H9 (cell line): ENCODE measurements at places on chromosomes 4 and X.

GRCh38 chrX:143837010-143837843, 46.6 kb upstream of the UBE2NL start:
- no peak for DNase-seq

GRCh38 chrX:50469206-50469605, 1.4 kb downstream of the DGKK start:
- DNase-seq, result peak; percentile 30

- DNase-seq, result no peak
Observed at GRCh38 chrX:24301060-24301459, 12.8 kb downstream of the SUPT20HL2 start.

GRCh38 chr4:101037249-101037648, 310.1 kb downstream of the PPP3CA start:
- DNase-seq, result no peak

DNA sequence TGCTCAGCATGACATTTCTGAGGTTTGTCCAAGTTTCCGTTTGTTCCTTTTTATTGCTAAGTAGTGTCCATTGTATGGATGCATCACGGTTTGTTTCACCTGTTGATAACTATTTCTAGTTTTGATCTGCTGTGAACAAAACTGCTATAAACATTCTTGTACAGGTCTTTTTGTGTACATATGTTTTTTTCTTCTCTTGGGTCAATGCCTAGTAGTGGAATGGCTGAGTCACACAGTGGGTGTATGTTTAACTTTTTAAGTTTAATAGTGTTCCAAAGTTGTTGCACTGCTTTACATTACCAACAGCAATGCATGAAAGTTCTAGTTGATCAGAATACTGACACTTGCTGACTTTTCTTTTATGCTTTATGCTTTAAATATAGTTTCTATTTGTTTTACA, 76.7 kb downstream of the MAOB start:
- DNase-seq, result no peak

- DNase-seq, result no peak
Observed at GRCh38 chr4:121428721-121429120, 47.9 kb upstream of the QRFPR start.

DNA sequence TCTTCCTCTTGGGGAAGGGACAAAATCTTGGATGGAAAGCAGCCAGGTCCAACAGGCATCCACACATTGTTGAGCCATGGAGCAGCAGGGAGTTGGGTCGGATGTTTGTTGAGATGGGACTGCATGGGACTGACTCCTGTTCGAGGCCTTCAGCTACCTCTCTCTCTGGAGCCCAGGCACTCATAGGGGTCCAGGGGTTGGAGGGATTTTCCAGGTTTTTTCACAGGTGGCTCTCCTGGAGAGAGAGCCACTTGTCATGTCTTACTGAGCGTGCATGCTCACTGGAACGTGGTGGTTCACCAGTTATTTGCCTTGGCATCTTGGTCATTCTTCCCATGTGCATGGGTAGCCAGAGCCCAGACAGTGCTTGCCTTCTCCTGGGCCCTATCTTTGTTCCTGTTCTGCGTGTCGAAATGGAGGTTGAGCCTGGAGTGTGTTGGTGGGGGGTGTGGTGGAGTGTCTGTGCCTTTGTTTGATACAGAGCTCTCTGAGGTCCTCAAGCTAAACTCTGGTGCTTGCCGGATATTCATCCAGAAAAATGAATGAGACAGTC, 60.6 kb downstream of the NBDY start:
- no peak for DNase-seq

DNA sequence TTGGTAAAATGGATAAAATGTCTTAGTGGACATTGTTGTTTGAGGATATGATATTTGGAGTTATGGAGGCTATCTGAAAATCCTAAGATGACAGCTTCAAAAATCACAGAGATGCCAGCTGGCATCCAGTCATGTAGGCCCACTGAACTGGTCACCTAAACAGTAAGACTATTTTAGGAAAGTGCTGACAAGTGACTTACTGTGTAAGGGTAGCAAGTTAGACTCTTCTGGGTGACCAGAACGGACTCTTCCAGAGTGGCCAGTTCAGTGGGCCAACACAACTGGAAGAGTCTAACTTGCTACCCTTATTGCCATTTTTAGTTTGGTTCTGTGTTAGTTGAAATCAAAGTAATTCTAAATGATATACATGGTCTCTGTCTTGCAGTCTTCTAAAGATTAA, 61.4 kb upstream of the ATP8A1 start:
- no peak for DNase-seq

- peak; percentile 26 for DNase-seq
Observed at GRCh38 chrX:129697204-129697829, 41.5 kb upstream of the XPNPEP2 start.

GRCh38 chr4:114076899-114077570, 97.6 kb upstream of the ARSJ start:
- no peak for DNase-seq

- peak; percentile 57 for DNase-seq
Observed at GRCh38 chr4:168864821-168865541, 145.1 kb downstream of the CBR4 start.

DNA sequence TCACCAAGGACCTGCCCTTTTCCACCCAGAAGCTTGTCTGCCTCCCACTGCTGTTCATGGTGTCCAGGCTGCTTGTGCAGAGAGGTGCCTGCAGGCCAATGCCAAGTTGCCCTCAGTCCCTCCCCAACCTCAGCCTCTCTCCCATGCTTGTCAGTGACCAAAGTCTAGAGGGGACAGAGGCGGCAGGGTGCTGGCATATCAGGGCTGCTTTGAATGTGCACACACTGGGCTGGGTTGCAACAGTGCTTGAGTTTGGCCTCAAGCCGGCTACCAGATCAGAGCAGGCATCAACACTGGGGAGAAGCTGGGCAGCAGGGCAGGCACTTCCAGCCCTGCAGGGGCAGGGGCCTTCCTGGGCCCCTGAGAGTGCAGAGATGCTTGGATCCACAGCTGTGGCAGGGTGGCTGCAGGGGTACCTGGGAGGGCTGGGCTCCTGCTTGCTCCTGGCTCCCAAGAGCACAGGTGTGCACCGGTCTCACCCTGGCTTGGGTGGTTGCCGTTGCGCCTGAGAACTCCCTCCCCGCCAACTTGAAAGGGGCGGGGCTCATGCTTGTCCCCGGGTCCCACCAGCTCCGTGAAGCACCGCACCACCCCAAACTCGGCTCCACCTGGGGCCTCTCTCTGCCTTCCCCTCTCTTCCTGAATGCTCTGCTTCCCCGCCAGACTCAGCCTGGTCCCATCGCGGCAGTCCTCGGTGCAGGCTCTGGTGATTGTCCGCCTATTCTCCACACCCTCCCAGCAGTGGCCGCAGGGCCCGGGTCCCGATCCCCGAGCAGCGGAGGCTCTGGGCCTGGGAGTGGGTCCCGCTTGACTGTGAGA, 1681.9 kb upstream of the ADGRL3 start:
- peak; percentile 61 for DNase-seq

- DNase-seq, result no peak
Observed at GRCh38 chr4:169925678-169926077, 100.5 kb downstream of the MFAP3L start.

GRCh38 chrX:18389966-18390365, 35.4 kb upstream of the CDKL5 start:
- no peak for DNase-seq

- no peak for DNase-seq
Observed at GRCh38 chr4:80726471-80726870, 304.0 kb upstream of the BMP3 start.

DNA sequence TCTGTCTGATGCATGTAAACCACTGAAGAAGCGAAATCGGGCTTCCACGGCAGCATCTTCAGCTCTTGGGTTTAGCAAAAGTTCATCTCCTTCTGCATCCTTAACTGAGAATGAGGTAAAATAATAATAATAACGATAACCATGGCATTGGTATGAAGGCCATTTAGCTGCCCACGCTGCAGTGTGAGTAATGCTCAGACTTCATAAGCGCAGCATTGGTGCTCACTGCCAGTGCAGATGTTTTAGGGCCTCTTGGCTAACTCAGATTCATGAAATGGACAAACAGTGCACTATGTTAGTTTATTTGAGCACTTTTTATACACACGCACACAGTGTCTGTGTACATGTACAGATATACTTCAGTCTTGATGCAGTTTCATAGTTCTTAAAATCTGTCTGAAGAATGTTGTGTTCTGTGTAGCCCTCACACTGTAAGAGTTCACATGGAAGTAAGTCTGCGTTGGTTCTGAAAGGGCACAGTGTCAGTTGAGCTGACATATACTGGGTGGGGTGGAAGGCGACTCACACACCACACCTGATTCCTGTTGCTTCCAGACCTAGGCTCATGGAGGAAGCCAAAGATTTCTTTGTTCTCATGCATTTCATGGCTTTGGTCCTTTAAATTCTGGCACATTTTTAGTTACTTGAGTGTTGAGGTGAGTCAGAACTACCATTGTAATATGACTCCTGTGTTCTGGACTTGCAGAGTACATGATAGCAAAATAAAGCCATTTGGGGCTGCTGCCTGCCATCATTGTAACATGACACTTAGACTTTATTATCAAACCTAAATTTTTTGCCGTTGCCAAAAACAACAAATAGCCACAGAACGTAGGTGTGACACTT, 68.7 kb downstream of the NSD2 start:
- no peak for DNase-seq

DNA sequence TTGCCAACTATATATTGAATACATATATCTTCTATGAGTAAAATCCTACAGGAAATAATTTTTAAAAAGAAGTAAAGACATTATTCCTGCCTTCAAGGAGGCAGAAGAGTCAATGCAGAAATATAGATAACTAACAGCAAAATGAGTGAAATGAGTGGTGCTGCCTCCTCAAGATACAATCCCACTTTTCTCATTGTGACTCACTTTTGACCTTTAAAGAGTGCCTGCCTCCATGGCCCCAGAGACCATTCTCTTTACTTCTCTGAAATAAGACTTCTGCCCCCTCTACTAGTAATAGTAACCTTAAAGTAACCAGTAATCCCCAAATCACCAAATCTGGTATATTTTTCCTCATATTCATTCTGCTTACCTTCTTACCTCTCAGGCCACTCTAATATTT, 15.5 kb downstream of the SLC10A7 start:
- no peak for DNase-seq

DNA sequence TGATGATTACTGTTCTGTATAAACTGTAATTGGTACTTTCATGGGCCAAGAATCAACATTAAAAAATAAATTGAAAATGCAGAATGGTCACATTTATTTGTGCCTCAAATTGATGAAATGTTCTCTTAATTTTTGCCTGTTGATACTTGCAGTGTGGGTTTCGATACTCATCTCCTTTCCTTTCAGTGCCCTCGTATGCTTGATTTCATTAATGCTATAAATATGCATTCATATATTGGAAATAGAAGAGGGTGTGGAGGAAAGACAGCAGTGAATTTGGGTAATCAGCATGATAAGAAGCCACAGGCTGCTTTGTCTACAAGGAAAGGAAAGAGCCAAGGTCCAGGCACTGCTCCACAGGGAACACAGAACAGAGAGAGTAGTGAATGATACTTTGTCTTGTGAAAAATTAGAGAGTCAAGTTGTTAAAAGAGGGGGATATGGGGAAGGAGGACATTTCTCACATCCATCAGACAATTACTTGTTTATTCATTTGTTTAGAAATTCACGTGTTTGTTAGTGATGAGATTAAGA, 1.0 kb upstream of the DDX60 start:
- DNase-seq, result no peak

DNA sequence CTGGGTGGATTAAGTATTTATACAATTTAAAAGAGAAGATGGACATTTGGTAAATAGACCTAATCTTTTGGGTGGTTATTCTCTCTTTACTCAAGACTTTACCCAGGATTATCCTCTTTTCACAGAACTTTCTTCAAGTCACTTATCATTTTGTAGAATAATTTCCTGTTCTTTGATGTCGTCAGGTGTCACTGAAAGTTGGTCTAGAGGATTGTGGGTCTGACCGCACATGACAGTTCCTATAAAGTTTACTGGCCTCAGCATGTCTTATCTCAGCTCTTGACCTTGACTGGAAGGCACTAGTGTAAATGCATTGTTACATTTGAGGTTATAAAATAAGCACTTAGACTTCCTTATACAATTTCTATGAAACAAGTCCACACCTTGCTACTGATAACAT, 139.9 kb upstream of the SLC4A4 start:
- no peak for DNase-seq

DNA sequence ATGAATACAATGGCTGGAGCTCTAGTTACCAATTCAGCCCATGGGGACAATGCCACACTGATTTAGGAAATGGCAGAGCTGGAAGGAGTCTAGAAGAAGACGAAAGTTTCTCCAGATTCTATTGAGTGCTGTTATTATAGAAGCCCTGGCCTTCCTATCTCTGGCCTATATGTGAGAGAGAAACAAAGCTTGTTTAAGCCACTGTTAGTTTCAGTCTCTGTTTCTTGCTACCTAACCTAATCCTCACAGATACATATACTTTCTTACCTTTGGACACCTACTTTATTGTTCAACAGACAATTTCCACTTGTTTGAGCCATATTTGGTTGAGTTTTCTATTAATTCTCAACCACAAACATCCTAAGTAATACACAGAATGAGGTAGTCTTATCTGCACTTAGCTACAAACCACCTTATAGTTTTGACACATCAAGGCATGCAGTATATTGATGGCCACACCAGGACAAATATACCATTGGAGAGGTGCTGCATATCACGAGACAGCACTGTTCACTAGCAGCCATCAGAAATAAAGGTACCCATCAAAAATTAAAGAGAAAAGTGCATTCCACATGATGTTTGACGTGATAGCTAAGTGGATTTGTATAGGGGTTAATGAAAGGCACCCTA, 190.2 kb downstream of the SMIM20 start:
- DNase-seq, result no peak

DNA sequence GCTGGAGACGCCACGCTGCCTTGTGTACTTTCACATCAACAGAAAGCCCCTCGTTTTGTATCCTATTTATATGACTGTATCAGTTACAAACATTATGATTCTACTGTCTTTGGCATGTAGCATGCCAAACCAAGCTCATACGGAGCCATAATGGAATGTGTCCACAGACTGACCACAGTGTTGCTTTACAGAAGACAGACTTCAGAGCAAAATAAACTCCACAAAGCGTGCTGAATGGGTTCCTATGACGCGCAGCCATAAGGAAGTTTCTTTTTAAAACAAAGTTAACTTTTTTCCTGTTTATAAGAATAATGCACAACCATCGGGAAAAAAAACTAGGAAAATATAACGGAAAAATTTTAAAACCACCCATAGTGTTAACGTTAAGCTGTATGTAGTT, 136.0 kb downstream of the STOX2 start:
- DNase-seq, result no peak

GRCh38 chr4:77465271-77465670, 140.3 kb upstream of the CXCL13 start:
- DNase-seq, result peak; percentile 36

DNA sequence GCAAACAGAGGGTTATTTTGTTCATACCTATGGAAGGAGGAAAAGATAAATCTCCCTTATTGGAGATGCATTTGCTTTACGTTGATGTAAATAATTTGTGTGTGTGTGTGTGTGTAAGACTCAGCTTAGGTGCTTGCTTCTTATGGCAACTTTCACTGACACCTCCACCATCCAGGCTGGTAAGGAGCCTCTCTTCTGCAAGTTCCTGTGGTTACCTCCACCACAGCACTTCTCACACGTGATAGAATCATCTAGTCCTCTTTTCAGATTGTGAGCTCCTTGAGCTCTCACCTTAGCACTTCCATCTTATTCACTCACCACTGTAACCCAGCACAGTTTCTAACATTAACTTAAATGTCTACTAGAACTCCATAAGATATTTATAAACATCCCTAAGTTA, 553.7 kb downstream of the FGF13 start:
- DNase-seq, result no peak

GRCh38 chr4:113893546-113893945, 85.9 kb downstream of the ARSJ start:
- no peak for DNase-seq

GRCh38 chr4:64248186-64248585, 161.1 kb downstream of the TECRL start:
- DNase-seq, result no peak

GRCh38 chr4:35080799-35081198, 1163.5 kb downstream of the ARAP2 start:
- DNase-seq, result no peak
